ENCODE measurements at places on chromosomes 13 and 19.

GRCh38 chr13:111853721-111854120 is 213.2 kb upstream of the SOX1 start:
- peak; percentile 96 for DNase-seq

- no peak for DNase-seq
Observed at GRCh38 chr13:23558675-23559536, 11.3 kb upstream of the TNFRSF19 start.

DNA sequence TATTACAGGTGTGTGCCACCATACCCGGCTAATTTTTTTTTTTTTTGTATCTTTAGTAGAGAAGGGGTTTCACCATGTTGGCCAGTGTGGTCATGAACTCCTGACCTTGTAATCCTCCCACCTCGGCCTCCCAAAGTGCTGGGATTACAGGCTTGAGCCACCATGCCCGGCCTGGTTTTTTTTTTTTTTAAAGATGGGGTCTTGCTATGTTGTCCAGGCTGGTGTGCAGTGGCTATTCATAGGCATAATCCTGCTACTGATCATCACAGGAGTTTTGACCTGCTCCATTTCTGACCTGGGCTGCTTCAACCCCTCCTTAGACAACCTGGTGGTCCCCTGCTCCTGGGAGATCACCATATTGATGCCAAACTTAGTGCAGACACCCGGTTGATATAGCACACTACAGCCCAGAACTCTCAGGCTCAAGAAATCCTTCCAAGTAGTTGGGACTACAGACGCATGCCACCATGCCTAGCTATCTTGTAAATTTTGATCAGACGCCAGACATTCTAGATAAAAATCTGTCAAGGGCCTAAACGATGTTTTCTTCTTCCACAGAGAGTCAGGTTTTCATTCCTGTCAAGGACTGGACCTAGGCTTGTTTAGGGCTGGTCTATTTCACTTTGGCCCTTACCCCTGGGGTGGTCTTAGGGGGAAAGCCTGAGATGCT is 9.5 kb downstream of the PLAUR start:
- no peak for DNase-seq

GRCh38 chr19:4870025-4870700 is 2.7 kb upstream of the PLIN3 start:
- no peak for DNase-seq

DNA sequence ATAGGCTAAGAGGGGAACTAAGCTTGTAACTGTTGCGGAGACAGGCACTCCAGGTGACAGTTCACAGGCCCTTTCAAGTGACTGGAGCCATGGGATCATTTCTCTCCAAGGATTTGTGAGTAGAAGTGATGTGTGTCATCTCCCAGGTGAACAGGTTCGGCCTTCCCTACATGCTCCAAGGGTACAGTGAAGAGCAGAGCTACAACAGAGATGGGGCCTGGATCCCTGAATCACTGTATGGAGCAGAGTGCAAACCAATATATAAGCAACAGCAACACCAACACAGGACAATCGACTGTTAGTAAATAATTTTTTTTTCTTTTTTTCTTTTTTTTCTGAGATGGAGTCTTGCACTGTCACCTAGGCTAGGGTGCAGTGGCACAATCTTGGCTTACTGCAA is 15.0 kb downstream of the ZSCAN18 start:
- no peak for DNase-seq

GRCh38 chr19:48588670-48589401 is 17.7 kb upstream of the SPACA4 start:
- peak; percentile 21 for DNase-seq

- DNase-seq, result no peak
Observed at GRCh38 chr13:113552079-113552478, 32.5 kb upstream of the TFDP1 start.

- DNase-seq, result no peak
Observed at GRCh38 chr13:31835932-31836331, 96.6 kb downstream of the RXFP2 start.

GRCh38 chr19:28502879-28503734 is 709.8 kb downstream of the UQCRFS1 start:
- no peak for DNase-seq

DNA sequence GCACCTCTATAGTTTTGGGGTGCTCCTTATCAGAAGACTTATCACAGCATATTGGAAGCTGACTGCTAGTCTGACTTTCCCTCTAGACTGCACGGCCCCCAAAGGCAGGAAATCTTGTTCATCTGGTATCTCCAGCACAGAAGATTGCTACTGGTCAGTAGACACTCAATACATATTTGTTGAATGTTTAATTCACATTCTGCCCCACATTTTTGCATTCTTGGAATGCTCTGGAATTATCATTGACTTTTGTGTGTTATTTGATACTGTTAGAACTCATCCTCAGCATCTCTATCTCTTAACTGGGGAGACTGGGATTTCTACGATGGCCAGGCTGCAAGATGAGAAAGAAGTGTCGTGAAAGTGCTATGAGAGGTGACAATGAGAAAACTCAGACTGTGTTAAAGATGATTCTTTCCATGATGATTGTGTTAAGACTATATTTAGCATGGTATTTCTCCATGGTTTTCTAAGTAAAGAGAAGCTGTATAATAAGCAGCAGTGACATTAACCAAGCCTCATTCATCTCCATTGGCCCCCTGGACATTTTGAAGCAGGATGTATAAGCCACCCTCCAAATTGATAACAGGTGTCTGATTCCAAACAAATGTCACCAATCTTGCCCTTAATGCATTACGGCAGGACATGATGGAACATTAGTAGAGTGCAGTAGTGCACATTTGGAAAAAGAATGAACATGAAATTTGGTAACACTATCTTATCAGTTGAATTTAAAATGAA is 440.9 kb downstream of the RFC3 start:
- DNase-seq, result no peak

GRCh38 chr19:43687660-43687997 is 17.7 kb upstream of the PLAUR start:
- no peak for DNase-seq

GRCh38 chr13:74450964-74451363 is 316.8 kb upstream of the KLF12 start:
- no peak for DNase-seq

- DNase-seq, result no peak
Observed at GRCh38 chr19:1746401-1747284, 6.7 kb upstream of the ONECUT3 start.

GRCh38 chr19:48705431-48705830 is 9.7 kb downstream of the FUT2 start:
- no peak for DNase-seq

DNA sequence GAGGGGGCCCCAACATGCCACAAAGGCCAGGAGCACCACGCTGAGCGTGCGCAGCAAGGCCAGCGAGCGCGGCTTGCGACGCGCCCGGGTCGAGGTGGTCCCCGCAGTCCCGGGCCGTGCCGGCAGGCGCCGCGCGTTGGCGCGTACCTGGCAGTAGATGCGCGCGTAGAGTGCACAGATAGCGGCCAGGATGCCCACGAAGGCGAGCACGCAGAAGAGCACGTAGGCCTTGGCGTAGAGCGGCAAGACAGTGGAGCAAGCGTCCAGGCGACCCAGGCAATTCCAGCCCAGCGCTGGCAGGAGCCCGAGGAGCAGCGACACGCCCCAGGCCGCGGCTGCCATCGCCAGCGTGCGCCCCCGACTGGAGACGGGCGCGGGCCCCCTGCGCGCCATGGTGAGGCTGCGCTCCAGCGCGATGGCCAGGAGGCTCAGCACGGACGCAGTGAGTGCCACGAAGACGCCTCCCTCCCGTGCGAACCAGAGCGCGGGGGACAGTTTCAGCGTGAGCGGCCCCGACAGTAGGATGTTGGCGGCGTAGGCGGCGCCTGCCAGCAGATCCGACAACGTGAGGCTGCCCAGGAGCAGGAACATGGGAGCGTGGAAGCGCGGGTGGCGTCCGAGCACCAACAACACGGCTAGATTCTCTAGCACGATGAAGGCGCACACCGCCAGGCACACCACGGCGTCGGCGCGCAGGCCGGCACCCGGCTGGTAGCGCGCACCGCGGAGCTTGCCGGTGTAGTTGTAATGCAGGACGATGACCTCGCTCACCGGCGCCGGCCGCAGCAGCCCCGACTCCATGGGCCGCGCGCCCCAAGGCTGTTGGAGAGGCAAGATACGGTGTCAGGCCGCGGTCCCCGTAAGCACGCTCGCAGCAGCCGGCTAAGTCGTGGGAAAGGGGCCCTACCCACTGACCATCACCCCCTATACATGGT is 2.8 kb downstream of the S1PR5 start:
- no peak for DNase-seq

- no peak for DNase-seq
Observed at GRCh38 chr13:95689582-95689926, 12.6 kb downstream of the DNAJC3 start.

DNA sequence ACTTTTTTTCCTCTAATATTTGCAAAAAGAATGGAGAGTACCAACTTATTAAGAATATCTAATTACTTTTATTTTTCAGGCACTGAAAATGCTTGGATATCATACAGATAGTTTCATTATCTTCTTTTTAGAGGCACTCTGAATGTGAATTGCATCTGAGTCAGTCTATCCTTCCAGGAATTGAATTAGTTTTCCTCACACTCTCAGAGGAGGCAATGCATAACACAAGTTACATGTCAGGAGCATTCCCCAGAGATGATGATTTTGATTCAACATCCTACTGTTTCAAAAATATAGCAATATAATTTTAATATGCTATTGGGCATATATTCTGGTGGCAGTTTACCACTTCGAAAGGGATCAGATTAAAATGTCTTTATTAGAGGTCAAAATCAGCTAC is 1315.4 kb downstream of the PCDH9 start:
- no peak for DNase-seq

GRCh38 chr19:35432911-35433310 is 15.1 kb upstream of the FFAR2 start:
- DNase-seq, result no peak

GRCh38 chr19:14318873-14319272 is 62.4 kb upstream of the ADGRE5 start:
- no peak for DNase-seq

GRCh38 chr19:37874784-37875183 is 31.6 kb downstream of the WDR87 start:
- DNase-seq, result no peak

- no peak for DNase-seq
Observed at GRCh38 chr19:55452749-55453346, 8.6 kb downstream of the ISOC2 start.

GRCh38 chr19:51139299-51140014 is 2.6 kb upstream of the SIGLEC7 start:
- DNase-seq, result no peak

DNA sequence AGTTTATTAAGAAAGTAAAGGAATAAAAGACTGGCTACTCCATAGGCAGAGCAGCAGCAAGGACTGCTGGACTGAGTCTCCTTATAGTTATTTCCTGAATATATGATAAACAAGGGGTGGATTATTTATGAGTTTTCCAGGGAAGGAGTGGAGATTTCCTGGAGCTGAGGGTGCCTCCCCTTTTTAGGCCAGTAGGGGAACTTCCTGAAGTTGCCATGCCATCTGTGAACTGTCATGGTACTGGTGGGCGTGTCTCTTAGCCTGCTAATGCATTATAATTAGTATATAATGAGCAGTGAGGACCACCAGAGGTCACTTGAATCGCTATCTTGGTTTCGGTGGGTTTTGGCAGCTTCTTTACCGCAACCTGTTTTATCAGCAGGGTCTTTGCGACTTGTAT is 13.5 kb downstream of the ZSCAN5A start:
- DNase-seq, result no peak

GRCh38 chr13:23792680-23793079 is 96.5 kb downstream of the MIPEP start:
- DNase-seq, result no peak

- no peak for DNase-seq
Observed at GRCh38 chr19:41575998-41576397, at the start of gene CEACAM21. Gene CEACAM21 (plus strand): TSS chr19:41576166. CDS start chr19:41576275, 109 bp downstream.

- no peak for DNase-seq
Observed at GRCh38 chr13:49113526-49114286, 106.4 kb upstream of the MLNR start.

DNA sequence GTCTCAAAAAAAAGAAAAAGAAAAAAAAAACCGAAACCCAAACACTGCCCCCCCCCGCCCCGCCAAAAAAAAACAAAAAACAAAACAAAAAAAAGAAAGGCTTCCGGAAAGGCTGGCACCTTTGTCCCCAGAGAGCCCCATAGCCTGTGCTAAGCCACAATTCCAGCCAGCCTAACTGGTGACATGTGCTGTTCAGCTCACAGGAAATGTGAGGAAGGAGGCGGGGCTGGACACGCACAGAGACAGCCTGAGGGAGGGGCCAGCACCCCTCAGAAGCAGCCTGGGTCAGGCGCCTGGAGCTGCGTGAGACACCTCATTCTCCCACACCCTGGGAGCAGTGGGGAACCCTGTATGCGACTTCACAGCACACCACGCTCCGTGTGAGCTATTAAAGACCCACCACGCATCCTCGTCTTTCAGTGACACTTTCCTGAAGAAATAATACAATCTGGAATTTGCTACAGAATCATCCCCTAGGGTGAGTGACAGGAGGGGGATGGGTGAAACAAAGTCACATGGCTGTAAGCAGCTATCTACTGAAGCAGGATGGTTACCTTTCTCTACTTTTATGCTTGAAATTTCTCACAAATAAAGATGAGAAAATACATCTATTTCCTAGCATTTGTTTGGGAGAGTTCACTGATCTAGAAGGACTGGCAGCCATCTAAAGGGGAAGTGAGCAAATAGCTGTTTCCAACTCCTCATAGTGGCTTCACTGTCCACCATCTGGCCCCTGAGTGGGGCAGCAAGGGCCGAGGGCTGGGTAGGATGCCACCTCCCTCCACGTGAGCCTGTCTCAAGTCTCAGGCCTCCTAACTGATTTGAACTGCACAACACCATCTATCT is 12.3 kb upstream of the SLC35E1 start:
- DNase-seq, result no peak

DNA sequence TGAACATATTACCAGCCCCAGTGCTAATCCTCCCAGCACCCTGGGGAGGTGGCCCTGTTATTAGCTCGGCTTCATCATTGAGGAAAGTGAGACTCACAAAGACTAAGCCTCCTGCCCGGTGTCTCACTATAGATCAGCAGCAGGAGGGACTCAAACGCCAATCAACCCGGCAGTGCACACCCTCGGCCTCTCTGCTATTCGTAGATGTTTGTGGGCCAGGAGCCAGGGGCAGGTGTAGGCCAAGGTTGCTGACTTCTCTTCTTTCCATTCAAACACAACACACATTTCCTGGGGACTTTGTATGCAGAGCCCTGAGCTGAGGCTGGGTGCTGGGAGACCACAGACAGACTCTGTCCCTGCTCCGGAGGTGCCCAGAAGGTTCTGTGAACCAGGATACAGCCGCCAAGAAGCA is 9.4 kb upstream of the SBK3 start:
- DNase-seq, result no peak

DNA sequence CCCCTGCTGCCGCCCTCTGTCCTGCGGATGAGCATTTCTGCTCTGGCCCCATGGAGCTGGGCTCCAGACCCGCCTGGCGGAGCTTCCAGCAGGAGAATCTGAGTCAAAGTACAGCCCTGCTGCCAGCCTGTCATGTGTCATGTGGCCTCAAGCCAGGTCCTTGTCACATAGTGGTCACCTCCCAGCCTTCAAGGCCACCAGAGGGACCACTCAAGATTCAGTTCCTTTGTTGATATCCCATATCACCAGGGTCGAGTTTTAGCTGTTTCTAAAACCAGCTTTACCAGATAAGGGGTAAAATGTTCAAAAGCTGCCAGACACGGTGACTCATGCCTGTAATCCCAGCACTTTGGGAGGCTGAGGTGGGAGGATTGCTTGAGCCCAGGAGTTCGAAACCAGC is 13.4 kb downstream of the THOP1 start:
- no peak for DNase-seq

- DNase-seq, result peak; percentile 15
Observed at GRCh38 chr13:92896842-92897241, 329.8 kb upstream of the GPC6 start.

GRCh38 chr19:616747-617526 is 16.4 kb downstream of the POLRMT start:
- DNase-seq, result no peak

All from NCI-H1417 treated with DMSO at 0.1 percent for 48 hours (cell line).